ENCODE measurements at places on chromosomes 3 and 15.

DNA sequence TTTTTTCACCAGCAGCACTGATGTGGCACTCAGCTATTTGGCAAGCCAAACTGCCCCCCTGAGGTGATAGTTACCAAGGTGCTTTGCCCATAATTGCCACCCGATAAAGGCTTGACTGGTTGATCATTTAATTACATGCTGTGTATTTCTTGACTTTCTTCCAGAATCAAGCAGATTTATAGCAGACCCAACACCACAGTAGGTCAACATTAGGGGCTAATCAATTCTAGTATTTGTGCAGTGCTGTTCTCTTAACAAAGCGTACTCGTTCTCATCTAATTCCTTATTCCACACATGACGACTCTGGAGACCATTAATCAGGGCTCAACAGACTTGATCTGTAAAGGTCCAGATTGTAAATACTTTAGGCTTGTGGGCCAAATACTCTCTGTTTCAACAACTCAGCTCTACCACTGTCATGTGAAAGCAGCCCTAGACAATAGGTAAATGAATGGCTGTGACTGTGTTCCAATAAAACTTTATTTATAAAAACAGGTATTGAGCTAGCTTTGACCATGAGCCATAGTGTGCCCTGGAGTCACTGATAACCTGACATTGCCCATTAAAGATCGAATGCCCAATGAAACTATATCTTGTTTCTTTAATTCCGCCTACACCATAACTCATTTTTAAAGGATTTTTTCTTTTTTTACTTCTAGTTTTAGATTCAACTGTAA is 119.1 kb upstream of the TMC3 start:
- peak; percentile 62 for DNase-seq

- no peak for DNase-seq
These were observed 56.3 kb downstream of the PPP2R3A start for GRCh38 chr3:136021803-136022202.

DNA sequence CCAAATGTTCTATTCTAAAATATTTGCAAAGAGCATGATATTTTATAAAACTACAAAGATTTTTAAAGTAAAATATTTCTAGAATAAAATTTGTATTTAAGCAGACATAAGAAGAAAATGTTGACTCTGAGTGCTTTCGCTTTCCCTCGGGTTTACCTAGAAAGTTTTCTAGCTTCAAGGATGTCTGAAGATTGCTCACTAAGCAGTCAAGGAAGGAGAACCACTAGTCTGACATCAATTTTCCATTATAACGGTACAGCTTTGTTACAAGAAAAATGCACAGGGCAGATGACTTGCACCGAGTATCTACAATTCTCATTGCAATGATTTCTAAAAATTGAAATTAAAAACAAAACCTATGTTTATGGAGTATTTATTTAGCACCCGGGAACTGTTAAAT is 14.2 kb downstream of the GPR15 start:
- DNase-seq = no peak

DNA sequence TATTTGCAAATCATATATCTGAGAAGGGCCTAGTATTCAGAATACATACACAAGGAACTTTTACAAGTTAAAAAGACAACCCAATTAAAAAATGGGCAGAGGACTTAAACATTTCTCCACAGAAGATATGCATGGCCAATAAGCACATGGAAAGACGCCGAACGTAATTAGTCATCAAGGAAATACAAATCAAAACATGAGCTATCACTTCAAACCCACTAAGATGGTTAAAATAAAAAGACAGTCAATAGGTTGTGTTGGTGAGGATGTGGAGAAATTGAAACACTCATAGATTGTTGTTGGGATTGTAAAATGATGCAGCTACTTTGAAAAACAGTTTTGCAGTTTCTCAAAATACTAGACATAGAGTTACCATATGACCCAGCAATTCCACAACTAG is 61.2 kb upstream of the NEO1 start:
- no peak for DNase-seq

- no peak for DNase-seq
These were observed 84.1 kb downstream of the P3H2 start for GRCh38 chr3:190036631-190037030.

DNA sequence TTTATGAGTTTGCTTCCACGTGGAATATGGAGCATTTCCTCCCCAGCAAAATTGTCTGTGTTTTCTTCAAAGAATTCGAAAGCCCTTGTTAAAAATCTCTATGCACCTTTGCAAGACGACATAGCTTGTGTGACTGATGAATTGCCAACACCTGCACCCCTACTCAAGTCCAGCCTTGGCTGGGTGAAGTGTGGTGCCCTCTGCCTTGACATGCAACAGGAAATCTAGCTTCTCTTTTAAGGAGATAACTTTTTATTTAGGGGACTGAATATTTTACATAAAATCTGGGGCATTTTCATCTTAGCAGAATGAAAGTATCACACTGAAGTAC is 647 bp downstream of the HMG20A start:
- no peak for DNase-seq

- DNase-seq = no peak
These were observed 13.7 kb downstream of the MAP2K1 start for GRCh38 chr15:66400351-66400774.

DNA sequence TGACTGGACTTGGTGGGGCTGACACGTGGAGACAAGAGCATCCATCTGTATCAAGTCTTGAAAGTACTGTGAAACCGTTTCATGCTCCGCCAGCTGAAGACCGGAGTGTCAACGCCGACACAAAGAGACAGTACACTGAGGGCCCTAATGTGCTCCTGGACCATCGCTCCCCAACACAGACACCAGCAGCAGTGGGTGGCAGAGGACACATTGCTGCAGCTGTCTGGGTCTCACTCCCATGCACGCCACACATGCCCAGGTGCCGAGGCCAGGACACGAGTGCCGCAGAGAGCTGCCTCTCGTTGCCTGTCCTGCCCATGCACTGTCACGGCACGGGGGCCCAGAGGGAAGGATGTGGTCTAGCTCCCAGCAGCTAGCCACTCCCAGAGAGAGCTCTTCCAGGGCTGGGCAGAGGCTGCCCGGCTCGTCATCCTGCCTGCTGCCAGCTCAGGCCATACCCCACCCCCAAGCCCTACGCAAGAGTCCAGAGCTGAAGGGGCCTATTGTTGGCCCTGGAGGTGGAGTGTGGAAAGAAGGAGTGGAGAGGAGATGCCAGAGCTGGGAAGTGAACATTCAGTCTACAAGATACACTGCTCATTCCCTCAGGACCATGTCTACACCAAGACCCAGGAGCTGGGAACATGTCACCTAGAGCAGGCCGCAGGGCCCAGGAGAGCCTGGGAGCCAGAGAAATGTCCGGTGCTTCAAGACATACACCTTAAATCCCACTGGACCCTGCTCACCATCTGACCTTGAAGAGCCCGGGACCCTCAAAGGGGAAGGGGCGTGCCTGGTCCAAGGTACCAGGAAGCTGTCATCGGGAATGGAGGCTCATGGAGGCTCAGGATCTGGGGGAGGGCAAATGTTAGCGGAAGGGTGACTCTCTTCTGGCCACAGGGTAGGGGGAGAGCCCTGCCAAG is 7.7 kb downstream of the TNK2 start:
- DNase-seq = no peak

DNA sequence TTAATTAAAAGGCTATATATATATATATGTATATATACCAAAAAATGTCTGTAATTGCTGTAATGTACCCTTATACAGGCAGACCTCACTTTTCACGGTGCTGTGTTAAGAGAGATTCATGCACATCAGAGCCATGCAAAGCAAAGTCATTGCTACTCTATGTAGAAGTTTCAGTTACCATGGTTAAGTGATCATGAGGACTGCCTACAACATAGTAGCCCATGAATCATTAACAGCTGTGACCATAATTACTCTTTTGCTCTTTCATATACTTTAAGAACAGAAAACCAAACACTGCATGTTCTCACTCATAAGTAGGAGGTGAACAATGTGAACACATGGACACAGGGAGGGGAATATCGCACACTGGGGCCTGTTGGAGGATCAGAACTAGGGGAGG is 225.3 kb upstream of the EPHA3 start:
- DNase-seq = no peak

DNA sequence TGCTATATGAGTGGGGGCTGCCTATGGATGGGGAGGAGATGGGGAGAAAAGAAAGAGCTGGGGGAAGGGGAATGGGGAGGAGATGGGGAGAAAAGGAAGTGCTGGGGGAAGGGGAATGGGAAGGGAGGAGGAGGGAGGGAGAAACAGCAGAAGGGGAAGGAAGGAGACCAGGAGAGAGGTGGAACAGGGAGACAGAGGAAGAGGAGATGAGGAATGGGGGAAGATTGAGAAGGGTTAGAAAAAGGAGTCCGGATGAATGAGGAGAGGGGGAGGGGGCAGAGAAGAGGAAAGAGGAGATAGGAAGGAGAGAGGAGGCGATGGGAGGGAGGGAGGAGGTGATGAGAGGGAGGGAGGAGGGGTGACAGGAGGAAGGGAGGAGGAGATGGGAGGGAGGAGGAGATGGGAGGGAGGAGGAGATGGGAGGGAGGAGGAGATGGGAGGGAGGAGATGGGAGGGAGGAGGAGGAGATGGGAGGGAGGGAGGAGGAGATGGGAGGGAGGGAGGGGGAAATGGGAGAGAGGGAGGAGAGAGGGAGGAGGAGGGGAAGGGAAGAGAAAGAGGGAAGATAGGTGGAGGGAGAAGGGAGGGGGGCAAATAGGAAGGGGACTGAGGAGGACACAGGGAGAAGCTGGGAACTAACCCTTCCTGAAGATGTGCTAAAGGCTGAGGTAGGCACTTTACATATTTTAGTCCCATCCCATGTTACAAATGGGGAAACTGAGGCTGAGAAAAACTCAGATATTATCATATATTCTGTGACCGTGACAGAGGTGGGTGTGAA is 6.6 kb upstream of the BCL2L10 start:
- no peak for DNase-seq

DNA sequence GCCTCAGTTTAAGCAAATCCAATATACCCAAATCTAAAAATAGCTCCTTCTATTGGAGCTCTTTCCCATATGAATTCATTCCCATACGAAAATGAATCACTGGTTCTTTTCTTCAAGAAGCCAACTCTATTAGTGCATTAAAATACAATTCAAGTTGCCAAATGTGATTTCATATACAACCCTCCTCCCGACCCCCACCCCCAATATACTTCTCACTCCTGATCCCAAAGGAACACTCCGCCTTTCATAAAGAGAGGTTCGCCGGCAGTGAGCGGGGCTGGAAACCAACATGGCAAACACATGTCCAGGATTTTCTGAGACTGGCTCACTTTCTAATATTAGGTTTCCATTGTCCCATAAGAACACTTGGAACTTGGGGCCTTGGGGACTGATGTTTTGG is 48.5 kb downstream of the MAGEF1 start:
- no peak for DNase-seq

GRCh38 chr3:125319765-125320164 is 55.4 kb downstream of the ZNF148 start:
- DNase-seq = no peak

DNA sequence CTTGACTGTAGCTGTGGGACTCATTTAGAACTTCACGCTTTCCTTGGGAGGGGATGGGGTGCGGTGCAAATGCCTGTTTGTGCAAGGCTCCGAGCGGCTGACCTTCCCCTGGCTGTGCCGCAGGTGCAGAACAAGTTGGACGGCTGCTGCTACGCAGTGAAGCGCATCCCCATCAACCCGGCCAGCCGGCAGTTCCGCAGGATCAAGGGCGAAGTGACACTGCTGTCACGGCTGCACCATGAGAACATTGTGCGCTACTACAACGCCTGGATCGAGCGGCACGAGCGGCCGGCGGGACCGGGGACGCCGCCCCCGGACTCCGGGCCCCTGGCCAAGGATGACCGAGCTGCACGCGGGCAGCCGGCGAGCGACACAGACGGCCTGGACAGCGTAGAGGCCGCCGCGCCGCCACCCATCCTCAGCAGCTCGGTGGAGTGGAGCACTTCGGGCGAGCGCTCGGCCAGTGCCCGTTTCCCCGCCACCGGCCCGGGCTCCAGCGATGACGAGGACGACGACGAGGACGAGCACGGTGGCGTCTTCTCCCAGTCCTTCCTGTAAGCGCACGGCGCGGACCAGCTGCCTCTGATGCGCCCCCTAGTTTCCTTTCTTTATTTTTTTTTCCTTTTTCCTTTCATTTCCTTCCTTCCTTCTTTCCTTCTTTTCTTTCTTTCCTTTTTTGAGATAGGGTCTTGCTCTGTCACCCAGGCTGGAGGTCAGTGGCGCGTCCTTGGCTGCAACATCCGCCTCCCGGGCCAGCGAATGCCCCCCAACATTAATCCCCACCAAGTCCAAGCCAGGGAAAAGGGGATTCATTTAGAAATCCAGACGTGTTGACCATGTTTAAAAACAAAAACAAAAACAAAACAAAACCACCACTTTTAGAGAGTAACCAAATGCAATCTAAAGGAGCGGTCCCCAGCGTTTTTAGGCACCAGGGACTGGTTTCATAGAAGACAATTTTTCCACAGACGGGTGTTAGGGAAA is 42.7 kb downstream of the EIF2AK4 start:
- DNase-seq = peak; percentile 25

- no peak for DNase-seq
These were observed 73.8 kb upstream of the P3H2 start for GRCh38 chr3:190194506-190194905.

GRCh38 chr3:62632510-62633294 is 242.5 kb downstream of the CADPS start:
- no peak for DNase-seq

DNA sequence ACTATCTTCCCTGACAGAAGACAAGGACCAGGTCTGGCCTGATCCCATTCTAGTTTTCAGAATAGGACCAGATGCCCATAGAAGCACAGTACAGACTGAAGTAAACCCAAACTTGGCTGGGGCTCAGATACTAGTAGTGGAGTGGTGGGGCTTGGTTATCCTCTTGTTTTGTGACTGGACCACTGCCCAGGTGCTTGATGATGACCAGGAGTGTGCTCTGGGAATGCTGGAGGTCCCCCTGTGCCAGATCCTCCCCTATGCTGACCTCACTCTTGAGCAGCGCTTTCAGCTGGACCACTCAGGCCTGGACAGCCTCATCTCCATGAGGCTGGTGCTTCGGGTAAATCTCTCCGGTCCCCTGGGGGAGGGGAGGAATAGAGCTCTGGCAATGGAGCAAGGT is 36.3 kb downstream of the ESYT3 start:
- DNase-seq = no peak

DNA sequence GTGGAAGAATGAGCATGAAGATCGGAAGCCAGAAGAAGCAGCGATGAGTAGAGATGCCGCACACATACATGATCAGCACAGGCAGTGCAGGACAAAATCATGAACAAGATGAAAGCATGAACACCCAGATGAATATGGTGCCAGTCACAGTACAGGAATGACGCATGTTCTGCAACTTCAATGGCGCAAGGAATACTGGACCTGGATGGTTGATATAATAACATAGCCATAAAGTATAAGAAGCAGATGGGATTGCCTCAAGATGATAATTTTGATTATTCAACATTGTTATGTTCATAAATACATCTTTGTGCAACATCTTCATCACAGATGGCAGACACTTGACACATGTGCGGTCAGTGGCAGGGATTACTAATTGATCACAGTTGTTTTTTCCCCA is 59.7 kb upstream of the SLCO3A1 start:
- no peak for DNase-seq

- DNase-seq = no peak
These were observed 35.9 kb upstream of the CTNNB1 start for GRCh38 chr3:41163421-41163820.

GRCh38 chr3:16423298-16423697 is 90.2 kb downstream of the RFTN1 start:
- no peak for DNase-seq

GRCh38 chr3:43674345-43675085 is 16.2 kb upstream of the ABHD5 start:
- DNase-seq = no peak
